ENCODE measurements at places on chromosomes 7 and 10. TPM values are rescaled to one million over a fixed set of nuclear protein-coding genes. Genes with fewer than 3 reads are reported as not detected.

The GPR22 gene
- not detected for total RNA-seq

The TEX47 gene
- not detected for total RNA-seq

The CALML5 gene
- total RNA-seq = not detected

The ANKRD22 gene
- not detected for total RNA-seq

The C7orf57 gene
- total RNA-seq = 0.79 TPM

The VIPR2 gene
- not detected for total RNA-seq

The LBX1 gene
- not detected for total RNA-seq

The RPEL1 gene
- 0.05 TPM for total RNA-seq

The UBTD1 gene
- 13.8 TPM for total RNA-seq

The LRRD1 gene
- total RNA-seq = not detected

The GHRHR gene
- total RNA-seq = not detected

The ACSM6 gene
- not detected for total RNA-seq

The FEZF1 gene
- total RNA-seq = 2.1 TPM

The MMD2 gene
- not detected for total RNA-seq

The CAMK2B gene
- total RNA-seq = 0.37 TPM

The ASZ1 gene
- 1.0 TPM for total RNA-seq

The HOGA1 gene
- 3.9 TPM for total RNA-seq

The ANKRD30A gene
- not detected for total RNA-seq

The GRM3 gene
- total RNA-seq = not detected

The WBP1L gene
- 12.8 TPM for total RNA-seq

The CRTAC1 gene
- 2.6 TPM for total RNA-seq

The NUDT13 gene
- 2.4 TPM for total RNA-seq

The GBX1 gene
- not detected for total RNA-seq

The PARG gene
- 18.8 TPM for total RNA-seq

The H2BK1 gene
- total RNA-seq = not detected

The OPALIN gene
- not detected for total RNA-seq

The CLCN1 gene
- not detected for total RNA-seq

The CFTR gene
- total RNA-seq = 0.53 TPM

The NPY4R gene
- not detected for total RNA-seq
